Activated naive CD8-positive, alpha-beta T cell treated with anti-CD3 and anti-CD28 coated beads for 36 hours (primary cell): ENCODE measurements at places on chromosomes 4 and X.

DNA sequence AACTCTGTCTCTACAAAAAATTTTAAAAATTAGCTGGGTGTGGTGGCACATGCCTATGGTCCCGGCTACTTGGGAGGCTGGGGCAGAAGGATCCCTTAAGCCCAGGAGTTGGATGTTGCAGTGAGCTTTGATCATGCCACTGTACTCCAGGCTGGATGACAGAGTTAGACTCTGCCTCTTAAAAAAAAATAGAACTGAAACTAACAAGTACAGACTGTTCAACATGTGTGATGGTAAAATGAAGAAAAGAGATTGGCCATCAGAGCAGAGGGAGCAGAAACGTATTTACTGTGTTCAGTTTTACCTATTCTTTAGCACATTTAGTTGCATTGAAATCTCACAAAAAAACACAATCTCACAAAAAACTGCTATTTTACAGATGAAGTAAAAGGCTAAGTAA lies 77.9 kb upstream of the NAP1L5 start:
- no peak for DNase-seq

- DNase-seq = no peak
These were observed 83.4 kb downstream of the KIT start for GRCh38 chr4:54741202-54741601.

GRCh38 chrX:103343105-103343504 lies 13.1 kb downstream of the TCEAL7 start:
- DNase-seq = peak; percentile 19

- no peak for DNase-seq
These were observed 20.1 kb downstream of the HPRT1 start for GRCh38 chrX:134480061-134480460.

DNA sequence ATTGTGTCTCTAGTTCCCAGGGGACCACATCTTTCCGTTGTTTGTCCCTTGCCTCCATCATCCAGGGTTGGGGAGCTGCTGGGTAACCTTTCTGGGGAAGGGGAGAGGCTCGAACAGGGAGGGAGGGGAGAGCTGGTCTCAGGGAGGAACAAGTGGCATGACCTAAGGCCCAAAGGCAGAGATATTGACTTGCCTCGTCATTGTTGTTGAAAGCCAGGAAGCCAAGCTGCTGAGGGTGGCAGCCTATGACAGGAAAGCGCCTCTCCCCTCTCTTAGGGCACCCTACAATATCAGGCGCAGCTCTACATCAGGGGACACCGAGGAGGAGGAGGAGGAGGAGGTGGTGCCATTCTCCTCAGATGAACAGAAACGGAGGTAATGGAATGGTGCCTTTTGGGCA lies 20.8 kb downstream of the ZNF185 start:
- no peak for DNase-seq

GRCh38 chr4:72319601-72320021 lies 249.4 kb downstream of the ADAMTS3 start:
- DNase-seq = no peak

GRCh38 chrX:39115166-39115565 lies 313.9 kb downstream of the MID1IP1 start:
- no peak for DNase-seq

- DNase-seq = no peak
These were observed 209.7 kb downstream of the SPRY1 start for GRCh38 chr4:123606336-123606735.

DNA sequence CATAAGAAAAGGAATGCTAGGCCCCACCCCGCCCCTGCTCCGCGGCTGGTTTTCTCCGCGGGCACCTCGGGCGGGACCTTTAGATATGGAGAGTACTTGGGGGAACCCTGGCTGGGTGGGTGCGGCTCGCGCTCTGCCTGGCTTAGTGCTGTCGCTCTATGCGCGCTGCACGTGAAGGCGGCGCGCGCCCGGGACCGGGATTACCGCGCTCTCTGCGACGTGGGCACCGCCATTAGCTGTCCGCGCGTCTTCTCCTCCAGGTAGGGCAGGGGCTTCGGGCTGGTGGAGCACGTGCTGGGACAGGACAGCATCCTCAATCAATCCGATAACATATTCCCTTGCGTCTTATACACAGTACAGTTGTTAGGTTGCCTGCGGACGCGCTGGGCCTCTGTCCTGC lies 56.0 kb downstream of the MAGEB10 start:
- no peak for DNase-seq

GRCh38 chr4:182831376-182831775 lies 85.8 kb downstream of the DCTD start:
- DNase-seq = no peak

GRCh38 chr4:182863501-182863900 lies 53.7 kb downstream of the DCTD start:
- no peak for DNase-seq

DNA sequence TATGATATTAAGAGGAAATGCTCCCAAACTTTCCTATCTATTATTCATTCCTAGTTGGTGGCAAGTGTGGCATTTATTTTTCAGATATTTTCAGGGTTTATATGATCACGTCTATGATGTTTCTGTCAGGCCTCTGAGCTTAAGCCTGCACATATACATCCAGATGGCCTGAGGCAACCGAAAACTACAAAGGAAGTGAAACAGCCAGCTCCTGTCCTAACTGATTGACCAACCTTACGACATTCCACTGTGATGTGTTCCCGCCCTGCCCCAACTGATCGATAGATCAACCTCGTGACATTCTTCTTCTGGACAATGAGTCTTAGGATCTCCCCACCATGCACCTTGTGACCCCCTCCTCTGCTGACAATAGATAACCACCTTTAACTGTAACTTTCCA lies 67.6 kb upstream of the CTSO start:
- no peak for DNase-seq

DNA sequence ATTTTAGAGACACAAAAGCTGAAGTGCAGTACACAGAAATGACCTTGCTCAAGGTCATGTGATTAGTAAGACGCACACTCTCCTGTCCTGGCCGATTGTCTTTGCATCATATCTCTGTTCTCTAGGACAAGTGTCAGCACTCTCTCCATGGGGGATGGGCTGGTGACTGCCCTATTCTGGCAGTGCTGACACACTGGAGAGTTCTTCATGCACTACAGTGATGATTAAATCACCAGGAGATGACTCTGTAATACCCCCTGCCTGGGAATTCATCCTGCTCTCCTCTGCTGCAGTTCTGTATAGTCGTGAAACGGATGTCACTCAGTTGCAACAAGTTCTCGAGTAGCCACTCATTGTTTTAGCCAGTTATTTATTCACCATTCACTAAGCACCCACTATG lies 5.3 kb upstream of the SHISA3 start:
- no peak for DNase-seq

DNA sequence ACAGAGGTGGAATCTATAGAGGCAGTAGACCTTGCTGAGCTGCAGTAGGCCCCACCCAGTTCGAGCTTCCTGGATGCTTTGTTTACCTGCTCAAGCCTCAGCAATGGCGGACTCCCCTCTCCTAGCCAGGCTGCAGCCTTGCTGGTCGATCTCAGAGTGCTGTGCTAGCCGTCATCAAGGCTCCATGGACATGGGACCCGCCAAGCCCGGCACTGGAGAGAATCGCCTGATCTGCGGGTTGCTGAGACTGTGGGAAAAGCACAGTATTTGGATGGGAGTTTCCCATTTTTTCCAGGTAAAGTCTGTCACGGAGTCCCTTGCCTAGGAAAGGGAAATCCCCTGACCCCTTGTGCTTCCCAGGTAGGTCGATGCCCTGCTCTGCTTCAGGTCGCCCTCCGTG lies 124.8 kb upstream of the KLF8 start:
- DNase-seq = no peak

DNA sequence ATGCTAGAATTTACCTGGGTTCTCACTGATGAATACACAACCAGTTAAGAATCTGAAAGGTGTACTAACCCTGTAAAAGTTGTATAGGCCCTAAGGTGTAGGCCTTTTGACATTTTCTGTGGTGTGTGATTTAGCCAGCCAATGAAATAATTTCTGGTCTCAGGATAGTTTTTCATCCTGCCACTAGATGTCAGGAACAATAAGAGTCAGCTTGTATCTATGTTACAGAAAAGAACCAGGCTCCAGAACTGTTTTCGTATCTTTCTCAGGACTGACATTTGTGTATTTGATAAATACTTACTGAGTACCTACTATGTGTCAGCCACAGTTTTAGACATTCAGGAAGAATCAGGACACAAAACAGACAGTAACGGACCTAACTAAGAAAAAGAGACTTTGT lies 673.6 kb upstream of the TENM3 start:
- DNase-seq = no peak

DNA sequence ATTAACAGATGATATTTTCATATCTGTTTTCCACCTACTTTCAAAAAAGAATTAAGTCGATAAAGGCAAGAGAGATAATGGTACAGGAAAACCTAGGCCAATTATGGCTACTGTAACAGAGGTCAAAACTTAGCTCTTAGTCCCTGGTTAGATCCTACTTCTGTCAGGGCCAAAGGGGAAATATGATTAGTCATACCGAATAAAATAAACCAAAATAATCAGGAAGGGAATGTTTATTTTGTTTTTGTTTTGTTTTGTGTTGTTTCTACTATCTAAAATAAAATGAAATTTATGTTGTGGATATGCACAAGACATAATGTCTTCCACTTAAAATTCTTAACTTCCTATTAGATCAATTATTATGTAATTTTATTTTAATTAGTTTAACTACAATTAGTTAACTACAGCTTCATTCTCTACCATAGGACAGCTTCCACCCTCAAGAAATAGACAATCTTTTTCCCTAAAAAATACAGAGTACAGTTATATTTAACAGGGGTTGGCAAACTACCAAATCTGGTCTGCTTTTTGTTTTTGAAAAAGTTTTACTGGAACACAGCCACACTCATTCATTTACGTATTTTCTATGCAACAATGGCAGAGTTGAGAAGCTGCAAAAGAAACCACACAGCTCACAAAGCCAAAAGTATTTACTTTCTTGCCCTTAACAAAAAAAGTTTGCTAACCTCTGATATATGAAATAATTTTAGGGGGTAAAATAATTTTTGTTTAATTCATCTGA lies 25.4 kb downstream of the TMEM47 start:
- DNase-seq = no peak

- no peak for DNase-seq
These were observed 54.7 kb downstream of the CNGA2 start for GRCh38 chrX:151789179-151789800.

GRCh38 chr4:54165438-54165837 lies 63.7 kb upstream of the PDGFRA start:
- no peak for DNase-seq

DNA sequence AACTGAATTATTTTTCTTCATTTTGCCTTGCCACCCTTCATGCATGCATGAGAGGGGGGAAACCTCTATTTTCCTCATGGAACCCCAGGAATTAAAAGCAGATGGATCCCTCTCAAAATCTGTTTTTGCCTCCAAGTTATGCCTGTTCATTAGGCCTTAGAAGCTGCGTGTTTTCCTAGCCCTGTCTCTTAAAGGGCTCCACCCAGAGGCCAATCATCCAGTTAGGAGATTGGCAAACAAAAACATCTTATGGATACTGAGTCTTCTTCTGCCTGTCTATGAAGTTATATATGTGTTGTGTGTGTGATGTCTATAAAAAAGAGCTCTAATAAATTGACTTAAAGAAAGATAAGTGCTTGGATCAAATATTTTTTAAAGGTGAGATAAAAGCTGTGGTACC lies 142.9 kb downstream of the ANAPC10 start:
- DNase-seq = no peak

DNA sequence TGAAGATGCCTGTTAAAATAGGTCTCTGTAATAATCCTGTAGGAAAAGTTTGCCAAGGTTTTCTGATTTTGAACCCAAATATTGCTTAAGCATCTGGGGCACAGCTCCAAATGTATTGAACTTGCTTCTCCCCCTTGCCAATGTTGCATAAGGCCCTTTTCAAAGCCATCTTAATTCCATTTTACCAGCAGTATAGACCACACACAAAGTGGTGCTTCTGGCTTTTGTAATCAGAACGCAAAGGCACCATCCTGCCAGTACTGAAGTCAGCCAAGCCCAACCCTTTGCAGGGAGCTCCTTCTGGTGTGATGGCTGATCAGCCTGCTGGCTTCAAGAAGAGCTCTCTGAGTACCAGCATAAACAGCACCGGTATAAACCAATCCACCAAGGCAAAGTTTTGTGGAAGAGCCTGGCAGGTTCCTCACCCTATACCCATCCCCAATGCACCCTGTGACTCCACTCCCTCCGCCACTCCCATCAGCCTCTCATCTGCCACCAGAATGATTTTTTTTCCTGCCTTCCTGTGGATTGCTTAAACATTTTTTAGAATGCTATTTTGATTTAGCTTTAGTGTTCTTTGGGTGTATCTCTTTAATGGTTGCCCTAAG lies 39.2 kb upstream of the USP9X start:
- no peak for DNase-seq

DNA sequence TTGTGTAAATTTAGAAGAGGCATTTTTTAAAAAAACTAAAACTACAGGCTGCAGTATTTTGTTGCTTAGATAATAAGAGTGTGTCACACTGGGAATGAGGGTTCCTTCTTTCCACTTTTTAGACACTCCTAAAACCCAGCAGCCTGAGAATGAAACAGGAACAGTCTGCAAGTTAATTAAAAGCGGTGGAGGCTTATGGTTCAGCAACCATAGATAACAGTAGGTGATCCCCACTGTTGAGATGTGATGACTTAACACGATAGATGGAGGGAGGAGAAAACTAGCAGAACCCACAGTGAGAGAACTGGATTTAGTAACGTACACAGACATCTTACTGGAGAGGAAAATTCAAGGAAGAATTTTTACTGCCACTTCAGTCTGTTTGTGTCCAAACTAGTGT lies 767.3 kb downstream of the C4orf33 start:
- no peak for DNase-seq

DNA sequence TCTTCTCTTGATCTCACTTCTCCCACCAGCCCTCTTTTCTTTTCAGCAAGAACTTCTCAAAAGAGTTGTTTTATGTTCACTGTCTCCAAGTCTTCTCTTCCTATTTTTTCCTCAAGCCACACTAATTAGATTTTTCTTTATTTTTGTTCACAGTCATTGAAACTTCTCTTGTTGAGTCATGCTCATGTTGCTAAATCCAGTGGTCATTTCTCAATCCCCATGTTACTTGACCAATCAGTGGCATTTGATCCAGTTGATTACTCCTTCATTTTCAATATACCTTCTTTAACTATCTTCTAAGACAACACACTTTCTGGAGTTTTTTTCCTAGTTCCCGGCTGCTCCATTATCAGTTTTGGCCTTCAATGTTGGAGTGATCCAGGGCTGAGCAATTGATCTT lies 103.1 kb upstream of the LSM6 start:
- DNase-seq = no peak

GRCh38 chrX:96721354-96721753 lies 36.7 kb downstream of the DIAPH2 start:
- no peak for DNase-seq

- no peak for DNase-seq
These were observed 35.8 kb upstream of the LARP1B start for GRCh38 chr4:128025319-128025718.

- DNase-seq = no peak
These were observed 182.9 kb downstream of the COX18 start for GRCh38 chr4:72886602-72887001.

GRCh38 chrX:18956303-18957032 lies 27.4 kb downstream of the PHKA2 start:
- DNase-seq = no peak

- DNase-seq = no peak
These were observed 89.5 kb downstream of the UGT8 start for GRCh38 chr4:114688059-114688458.

GRCh38 chr4:84530454-84530853 lies 31.4 kb upstream of the NKX6-1 start:
- DNase-seq = no peak

- DNase-seq = peak; percentile 78
These were observed at the start of gene TMEM131L for GRCh38 chr4:153466081-153466948. TMEM131L (plus strand) TSS chr4:153466360; CDS start chr4:153466398, 38 bp downstream.
